ENCODE measurements at places on chromosomes 12 and 14. TPM values are rescaled to one million over a fixed set of nuclear protein-coding genes. Genes with fewer than 3 reads are reported as not detected.
A peak's percentile ranks its signal among the peaks of the same experiment; 100 is the strongest.

DNA sequence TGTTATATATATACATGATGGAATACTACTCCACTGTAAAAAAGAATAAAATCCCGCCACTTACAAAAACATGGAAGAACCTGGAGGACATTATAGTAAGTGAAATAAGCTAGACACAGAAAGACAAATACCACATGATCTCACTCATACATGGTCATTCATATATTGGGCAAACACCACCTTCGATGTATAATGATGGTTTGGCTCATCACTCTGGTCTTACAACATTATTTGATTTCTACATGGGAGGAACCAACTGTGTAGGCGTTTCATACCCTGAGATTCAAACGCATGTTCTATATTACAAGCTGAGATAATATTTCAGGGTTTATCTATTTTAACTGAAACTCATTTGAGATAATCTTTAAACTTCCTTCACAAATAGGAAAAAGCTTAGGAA lies 48.3 kb downstream of the ABCD2 start:
- DNase-seq: no peak

GDF3 gene
- 0.19 TPM for total RNA-seq

GRCh38 chr14:75648066-75648838 lies 12.4 kb downstream of the ERG28 start:
- DNase-seq: peak; percentile 51

GRCh38 chr12:53277981-53278380 lies 9.9 kb downstream of the ESPL1 start:
- DNase-seq: no peak

DNA sequence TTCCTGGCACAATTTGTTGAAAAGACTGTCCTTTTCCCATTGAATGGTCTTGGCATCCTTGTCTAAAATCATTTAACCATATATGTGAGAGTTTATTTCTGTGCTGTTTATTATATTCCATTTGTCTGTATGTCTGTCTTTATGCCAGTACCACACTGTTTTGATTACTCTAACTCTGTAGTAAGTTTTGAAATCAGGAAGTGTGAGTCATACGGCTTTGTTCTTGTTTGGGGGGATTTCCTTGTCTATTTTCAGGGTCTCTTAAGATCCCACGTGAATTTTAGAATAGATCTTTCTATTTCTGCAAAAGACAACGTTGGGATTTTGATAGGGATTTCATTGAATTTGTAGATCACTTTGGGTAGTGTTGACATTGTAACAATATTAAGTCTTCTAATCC lies 88.5 kb downstream of the MYRFL start:
- no peak for DNase-seq

DNA sequence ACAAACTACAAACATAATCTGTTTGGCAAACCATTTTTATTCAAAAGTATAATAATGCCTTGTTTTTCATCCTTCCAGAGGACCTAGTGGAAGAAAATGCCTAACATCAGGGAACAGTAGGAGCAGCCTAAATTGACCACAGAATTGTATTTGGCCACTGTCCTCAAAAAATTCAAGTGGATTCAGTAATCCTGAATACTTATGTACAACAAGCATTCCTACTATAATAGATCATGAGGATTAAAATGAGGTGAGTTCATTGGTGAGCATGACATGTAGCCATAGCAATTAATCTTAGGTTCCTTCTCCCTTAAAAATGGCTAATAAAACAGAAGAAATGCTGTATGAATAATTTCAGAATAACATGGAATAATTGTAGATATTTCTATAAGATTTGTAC lies 209.3 kb downstream of the DAD1 start:
- DNase-seq: no peak

NCKAP5L gene
- 25.5 TPM for total RNA-seq

RPS6KL1 gene
- 20.5 TPM for total RNA-seq

DNA sequence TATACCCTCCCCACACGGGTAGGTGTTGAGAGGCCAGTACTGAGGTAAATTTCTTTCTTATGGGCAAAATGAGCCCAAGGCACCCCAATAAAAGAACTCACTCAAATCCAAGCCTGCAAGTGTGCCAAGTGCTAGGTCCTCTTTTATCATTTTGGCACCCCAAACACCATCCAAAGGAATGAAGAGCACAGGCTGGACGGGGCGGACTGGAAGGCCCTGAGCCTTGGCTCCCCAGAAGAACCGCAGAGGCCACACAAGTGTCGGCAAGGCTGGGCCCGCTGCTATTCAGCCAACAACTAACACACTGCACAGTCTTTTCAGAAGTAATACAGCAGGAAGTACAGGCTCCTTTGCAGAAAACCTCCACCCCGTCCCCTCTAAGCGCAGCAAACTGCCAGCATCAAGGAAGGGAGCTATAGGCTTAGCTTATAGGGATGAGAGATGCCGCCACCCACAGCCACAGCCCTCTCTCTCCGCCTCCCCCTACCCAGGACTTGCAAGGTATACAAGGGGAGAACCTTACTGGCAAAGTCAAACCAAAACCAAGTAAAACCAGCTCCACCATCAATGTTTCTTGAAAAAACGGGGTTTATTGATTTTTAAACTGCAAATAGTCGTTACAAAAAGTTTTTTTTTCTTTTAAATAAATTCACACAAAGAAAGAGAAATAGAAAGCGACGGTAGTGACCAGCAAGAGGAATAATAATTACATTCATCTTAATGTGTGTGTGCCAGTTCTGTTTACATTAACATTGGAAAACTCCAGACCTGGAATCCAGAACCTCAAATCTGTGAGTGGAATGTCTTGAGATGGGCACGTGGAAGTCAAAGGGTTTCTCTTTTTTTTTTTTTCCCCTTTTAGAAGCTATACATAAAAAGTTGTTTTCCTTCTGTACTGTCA lies 5.5 kb downstream of the ZFP36L1 start:
- DNase-seq: no peak

- no peak for DNase-seq
These were observed 85.6 kb downstream of the LMO3 start for GRCh38 chr12:16520328-16520727.

MYF5 gene
- not detected for total RNA-seq

DNA sequence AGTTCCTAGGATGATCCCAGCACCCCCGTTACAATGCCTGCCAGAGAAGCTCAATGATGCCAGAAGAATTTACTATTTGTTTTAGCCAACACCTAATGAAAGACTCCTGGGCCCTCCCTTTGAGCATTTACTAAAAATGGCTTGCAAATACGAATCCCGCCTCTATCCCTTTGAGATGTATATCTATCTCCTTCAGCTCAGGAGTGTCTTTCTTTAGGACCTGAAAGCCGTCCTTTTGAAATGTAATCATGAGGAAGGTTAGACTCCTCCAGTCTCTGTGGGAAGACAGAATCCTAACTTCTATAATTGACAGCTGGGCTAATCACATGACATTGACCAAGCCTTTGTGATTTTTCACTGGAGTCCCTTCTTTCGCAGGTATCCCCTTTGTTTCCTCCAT lies 19.2 kb upstream of the DYNC1H1 start:
- no peak for DNase-seq

DNA sequence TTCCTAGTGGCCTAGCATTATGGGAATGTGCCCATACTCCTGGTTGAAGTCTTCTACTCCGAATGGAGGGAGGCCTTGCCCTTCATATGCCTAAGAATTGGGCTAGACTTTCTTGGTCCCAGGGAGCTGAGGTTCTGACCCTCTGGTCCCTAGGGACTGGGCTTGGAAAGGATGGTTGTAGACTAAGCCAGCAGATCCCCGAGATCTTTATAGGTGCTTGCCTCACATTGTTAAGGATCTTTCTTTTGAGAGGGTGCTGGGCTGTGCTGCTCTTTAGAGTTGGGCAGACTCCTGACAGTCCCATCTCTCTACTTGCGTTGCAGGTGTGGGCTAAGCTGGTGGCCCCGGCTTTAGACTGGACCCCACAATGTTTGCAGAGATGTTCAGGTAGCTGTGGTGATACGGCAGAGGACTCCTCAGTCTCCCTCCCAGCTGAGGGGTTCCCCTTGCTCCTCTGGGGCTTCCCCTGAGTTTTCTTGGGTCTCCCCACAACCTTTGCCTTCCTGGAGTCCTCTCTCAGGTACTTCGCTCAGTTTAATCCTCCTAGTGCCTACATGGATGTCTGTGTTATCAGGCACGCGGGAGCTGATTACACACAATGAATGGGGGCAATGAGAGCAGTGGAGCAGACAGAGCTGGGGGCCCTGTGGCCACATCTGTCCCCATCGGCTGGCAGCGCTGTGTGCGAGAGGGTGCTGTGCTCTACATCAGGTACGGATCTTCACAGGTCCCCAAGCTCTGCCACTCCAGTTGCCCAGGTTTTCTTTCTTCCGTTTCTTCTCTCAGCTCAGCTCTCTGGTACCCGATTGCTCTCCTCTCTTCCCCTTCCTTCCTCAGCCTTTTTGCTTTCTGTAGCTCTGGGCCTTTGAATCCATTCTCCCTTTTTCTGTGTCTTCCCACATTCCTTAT lies 1.3 kb downstream of the MBD6 start:
- no peak for DNase-seq

DNA sequence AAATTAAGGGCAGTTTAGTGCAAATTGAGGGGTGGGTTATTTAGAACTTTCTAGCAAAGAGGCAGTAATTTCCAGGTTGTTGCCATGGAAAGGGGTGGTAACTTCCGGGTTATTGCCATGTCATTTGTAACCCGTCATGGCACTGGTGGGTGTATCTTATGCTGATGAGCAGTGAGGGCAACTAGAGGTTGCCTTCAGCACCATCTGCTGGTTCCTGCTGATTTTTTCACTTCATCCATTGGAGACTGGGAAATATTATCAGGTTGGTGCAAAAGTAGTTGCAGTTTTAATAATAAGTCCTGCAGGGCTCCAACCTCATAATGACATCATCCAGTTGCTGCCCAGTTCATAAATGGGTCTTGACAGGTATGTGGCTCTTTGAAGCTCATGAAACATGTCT lies 24.4 kb upstream of the SERPINA4 start:
- DNase-seq: no peak

MMP19 gene
- 2.2 TPM for total RNA-seq

SH2B3 gene
- 50.5 TPM for total RNA-seq

GRCh38 chr14:58557242-58557641 lies 80.5 kb upstream of the DACT1 start:
- no peak for DNase-seq

DNA sequence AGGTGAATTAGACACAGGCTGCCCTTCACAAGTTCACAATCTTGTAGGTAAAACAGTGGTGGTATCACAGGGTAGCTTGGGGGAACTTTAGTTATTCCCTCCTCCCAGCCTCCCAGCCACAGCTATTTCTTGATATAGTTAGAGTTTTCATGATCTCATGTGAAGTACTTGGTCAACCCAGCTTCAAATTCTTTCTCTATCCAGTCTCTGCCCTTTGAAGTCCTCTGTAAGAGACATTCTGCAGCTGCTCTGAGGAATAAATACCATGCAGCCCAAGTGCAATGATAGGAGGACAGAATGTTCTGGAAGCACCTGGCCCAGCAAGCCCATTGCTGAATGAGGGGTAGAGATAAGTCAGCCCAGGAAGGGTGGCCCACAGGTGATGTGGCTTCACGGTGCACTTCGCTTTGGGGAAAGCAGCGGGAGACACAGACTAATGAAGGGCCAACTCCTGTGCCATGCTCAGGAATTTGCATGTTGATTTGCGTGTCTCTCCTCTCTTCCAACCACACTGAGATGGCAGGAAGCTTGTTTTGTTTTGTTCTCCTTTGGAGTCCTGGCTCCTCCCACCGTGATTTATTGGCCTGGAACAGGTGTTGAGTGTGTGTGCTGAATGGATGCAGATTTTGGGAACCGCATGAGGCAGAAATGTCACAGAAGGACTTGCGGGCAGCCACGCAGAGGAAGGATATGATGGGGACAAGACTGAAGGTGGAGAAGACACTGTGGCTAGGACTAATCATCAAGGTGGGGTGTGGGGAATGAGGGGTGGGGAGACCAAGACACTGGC lies 8.0 kb upstream of the TXNRD1 start:
- DNase-seq: no peak

DNA sequence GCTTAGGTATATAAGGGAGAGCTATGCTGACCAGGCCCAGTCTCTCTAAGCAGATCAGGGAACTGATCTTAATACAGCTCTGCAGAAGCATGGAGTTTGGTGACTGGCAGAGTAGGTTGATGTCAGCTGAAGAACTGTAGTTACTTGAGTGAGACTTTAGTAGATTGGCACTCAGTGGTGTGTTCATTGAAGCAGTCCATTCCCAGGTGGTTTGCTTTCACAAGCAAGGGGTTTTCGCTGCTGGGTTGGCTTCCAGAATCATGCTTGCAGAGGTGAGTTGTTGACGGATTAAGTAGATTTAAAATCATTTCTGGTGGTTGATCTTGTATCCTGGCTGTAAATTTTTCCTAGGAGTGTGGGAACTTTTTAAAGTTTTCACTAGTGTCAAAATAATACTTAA lies 6.5 kb upstream of the DHRS7 start:
- no peak for DNase-seq

DNA sequence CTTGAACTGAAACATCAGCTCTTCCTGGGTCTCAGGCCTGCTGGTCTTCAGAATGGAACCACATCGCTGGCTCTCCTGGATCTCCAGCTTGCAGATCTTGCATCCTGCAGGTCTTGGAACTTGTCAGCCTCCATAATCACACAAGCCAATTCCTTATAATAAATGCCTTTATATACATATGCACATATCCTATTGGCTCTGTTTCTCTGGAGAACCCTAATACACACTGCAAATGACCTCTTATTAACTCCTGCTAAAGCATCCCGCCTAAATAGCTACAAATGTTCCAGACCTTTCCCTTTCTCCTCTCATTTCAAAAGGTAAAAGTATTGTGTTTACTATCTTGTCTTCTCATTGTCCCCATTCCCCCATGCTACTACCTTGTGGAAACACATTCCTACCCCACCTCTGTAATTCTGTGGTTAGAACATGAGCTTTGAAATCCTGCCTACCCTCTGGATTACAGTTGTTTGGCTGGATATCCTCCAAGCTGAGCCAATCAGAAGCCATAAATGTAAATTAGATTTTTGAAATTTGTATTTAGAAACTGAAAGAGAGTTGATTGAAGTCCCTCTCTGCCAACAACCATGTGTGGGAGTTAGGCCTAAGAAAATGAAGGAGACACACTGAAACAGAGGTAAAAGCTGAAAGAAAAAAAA lies 58.1 kb downstream of the ANKS1B start:
- no peak for DNase-seq

KIF26A gene
- total RNA-seq: 6.5 TPM

DNA sequence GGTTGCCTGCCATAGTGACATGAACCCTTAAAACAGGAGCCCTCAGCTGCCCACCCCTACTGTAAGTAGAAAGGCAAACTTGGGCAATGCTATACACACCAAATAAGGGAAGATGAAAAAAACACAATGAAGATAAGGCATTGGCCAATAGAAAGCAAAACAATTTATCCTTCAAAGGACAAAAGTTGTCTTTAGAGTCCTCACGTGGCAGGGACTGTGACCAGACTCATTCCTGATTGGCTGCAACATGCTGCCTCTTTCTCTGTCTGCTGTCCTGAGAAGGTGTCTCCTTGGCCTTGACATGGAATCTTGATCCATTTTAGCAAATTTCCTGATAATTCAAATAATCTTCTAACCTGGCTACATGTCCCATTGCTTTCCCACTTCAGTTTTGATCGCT lies 131.9 kb downstream of the GPR135 start:
- no peak for DNase-seq

DNA sequence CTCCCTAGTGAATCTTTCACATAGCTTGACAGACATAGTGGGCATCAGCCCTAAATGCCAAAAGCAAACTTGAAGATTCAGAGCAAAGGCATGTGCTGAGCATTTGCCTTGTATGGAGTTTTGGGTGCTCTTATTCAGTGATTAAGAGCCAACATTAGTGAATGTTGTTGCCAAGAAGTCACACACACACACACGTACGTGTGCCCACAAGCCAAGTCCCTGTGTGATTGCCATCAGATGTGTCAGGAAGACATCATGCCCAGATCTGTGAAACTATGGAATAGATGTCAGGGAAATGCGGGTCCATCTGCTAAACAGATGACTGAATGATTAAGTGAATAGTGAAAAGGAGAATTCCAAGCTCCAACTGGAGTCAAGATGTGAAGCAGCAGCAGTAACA lies 149.0 kb downstream of the AKAP6 start:
- no peak for DNase-seq
